Stimulated activated CD4-positive, alpha-beta T cell treated with anti-CD3 and anti-CD28 coated beads, TNF-alpha, amount 100 ng/mL, for 1 hour (primary cell): ENCODE measurements at places on chromosomes 11 and 22.

- DNase-seq: no peak
Measured at GRCh38 chr11:121418625-121419114, 33.4 kb upstream of the SORL1 start.

DNA sequence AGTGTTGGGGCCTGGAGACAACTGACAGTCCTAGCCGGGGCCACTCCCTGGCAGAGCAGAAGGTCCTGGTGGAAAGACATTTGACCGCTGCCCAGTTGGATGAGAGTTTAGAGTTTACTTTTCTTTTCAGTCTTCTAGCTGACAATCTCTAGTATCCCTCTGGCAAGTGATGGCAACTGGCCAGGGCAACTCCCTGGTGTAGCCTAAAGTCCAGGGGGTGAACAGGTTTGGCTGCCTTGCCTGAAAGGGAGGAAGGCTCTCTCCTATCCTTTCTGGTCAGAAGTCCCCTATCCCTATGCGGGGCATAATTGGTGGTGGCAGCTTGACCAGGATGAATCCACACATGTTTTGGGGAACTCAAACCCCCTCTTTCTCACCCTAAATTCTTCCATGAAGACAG lies 16.8 kb upstream of the MSANTD2 start:
- DNase-seq: no peak

DNA sequence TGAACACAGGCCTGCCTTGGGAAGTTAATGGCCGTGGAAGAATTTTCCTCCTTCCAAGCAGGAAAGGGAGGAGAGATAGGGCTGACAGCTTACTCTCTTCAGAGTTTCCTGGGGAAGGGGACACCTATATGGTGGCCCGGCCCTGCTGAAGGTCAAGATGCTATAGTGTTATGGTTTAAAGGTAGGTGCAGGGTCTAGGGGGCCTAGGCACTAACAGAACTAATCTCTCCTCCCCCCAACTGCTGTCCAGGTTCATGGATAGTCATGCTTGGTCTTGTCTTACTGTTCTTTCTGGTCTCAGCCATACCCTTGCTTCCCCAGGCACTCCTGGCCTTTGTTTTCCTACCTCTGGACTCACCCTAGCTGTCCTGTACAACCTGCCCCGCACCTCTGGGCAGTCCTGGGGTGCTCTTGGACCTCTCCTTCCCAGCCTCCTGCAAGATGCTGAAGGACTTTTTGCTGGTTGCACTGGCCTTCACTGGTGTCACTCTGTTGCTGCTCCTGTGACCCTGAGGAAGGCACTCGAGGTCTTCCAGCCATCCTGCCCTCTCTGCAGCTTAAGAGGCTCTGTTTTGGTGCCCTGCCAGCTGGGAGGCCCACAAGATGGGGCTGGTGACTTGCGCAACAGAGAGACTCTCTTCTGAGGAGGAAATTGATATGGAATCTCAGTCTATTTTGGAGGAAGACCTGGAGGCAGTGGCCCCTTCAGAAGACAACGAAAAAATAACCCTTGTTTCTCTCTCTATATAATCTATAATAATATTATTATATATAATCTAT lies 17.9 kb downstream of the SEC14L3 start:
- no peak for DNase-seq

DNA sequence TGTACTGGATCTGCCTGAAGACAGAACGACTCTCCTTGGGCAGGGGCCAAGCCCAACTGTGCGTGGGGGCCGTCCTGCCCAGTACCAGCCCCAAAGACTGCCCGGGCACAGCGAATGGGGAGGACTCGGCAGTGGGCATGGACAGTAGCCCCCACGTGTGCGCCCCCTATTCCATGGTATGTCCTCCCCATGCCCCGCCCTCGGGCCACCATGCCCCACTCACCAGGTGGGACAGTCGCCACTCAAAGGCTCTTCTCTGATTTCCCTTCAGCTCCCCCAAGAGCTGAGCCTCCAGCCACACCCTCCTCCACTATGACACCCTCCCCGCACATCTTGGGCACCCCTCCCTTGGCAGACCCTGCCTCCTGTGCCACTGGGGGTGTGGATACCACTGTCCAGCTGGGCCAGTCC lies 43.5 kb downstream of the GNB1L start:
- no peak for DNase-seq

GRCh38 chr11:64415286-64415685 lies 56.3 kb downstream of the RPS6KA4 start:
- DNase-seq: no peak

GRCh38 chr11:109791337-109791736 lies 301.9 kb upstream of the ZC3H12C start:
- no peak for DNase-seq

- no peak for DNase-seq
Measured at GRCh38 chr11:108224911-108225786, 2.3 kb downstream of the ATM start.

GRCh38 chr11:128628686-128629085 lies 41.3 kb upstream of the ETS1 start:
- DNase-seq: no peak

GRCh38 chr11:128206461-128206860 lies 380.9 kb downstream of the ETS1 start:
- DNase-seq: no peak

- DNase-seq: no peak
Measured at GRCh38 chr11:9851366-9851765, 187.5 kb downstream of the SWAP70 start.

DNA sequence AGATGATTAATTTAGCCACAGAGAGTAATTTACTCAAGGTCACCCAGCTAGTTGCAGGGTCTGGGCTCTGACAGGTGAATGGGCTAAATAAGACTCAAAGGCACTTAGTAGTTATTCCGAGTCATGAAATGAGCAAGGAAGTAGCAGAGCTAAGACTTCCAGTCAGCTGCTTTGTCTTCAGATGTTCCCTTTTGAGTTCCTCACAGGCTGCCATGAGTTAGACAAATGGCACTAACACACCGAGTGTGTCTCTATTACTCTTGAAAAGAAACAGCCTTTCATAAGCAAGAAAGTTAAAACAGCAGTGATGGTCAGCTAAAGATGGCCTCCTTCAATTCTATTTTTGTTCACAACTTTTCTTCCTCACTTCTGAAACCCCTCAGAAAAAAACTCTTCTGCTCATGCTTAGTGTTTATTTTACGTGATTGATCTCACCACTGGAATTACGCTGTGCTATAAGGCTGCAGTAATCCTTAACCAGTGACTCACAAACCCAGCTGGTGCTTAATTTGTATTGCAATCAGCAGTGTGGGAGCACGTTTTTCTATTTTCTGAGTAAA lies 389.1 kb downstream of the AASDHPPT start:
- DNase-seq: no peak

DNA sequence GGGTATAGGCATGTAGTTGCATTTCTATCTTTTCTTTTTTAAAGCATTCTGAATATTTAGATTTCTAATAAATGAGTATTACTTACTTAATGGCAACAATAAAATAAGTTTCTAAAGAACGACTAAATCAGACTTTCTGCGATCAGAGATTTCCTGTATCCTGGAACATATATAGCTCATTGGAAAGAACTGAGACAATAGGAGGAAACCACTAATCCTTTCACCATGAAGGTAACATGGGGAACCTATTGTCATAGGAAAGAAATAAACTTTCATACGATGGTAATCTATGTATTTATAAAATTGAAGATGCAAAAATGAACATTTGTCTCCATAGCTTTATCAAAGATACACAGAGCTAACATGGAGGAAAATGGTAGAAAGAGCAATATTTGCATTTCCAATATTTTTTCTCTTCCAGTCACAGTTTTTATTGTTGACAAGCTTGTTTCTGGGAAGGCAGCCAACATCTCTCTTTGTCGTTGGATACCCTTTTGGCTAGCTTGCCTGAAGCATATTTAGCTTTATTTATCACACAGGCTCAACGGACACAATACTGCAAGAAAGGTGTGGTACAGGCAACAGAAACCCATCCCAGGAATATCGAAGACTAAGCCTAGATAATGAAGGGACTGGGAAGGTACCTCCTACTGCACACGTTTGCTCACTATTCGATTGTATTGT lies 293.3 kb upstream of the MPPED2 start:
- DNase-seq: no peak

GRCh38 chr22:47884200-47884599 lies 1121.8 kb downstream of the TBC1D22A start:
- DNase-seq: no peak

DNA sequence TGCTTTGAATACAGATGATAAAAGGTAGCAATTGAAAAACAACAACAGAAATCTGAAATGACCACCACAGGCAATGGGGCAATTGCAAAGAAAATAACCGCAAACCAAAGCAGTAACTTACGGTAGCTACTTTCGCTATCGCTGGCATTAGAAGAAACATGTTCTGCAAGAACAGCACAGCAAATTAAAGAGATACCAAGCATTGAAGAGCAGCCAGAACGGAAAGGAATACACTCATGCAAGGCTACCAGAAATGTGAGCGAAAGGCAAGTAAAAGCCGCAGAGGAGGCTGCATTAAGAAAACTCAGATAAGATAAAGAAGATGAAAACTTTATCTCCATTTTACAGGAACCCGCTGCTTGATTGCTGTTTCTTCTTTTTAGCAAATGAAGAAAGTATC lies 194.1 kb upstream of the CCDC90B start:
- DNase-seq: no peak

GRCh38 chr11:85766721-85767161 lies 44.2 kb downstream of the SYTL2 start:
- no peak for DNase-seq

GRCh38 chr22:48306785-48307510 lies 1520.7 kb downstream of the BRD1 start:
- no peak for DNase-seq

DNA sequence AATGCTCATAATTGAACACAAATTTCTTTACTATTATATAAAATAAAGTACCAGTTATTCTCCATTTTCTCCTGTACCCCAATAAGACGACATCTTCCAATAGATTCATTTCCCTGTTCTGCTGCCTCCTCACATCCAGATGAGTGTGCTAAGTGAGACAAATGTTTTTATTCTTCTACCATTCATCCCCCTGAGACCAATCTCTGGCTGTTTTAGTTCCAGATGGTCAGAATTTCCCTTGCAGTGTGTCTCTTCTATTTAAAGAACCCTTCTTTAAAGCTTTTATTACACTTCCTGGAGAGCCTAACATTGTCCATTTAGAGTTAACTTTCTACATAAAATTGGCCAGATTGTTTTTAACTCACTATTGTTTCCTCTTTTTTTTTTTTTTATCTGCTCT lies 41.2 kb upstream of the GLYATL1 start:
- DNase-seq: no peak

DNA sequence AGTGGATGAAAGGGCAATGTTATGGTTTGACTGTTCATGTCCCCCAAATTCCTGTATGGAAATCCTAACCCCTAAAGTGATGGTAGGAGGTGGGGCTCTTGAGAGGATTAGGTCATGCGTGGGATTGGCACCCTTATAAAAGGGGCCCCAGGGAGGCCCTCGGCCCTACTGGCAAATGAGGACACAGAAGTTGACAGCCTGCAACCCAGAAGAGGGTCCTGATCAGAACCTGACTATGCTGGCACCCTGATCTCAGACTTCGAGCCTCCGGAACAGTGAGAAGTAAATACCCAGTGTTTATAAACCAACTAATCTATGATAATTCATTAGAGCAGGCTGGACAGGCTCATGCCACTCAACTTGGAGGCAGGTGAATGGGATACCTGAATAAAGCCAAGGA lies 8.7 kb downstream of the IFITM10 start:
- no peak for DNase-seq

- no peak for DNase-seq
Measured at GRCh38 chr11:23406131-23406819, 546.0 kb upstream of the CCDC179 start.

DNA sequence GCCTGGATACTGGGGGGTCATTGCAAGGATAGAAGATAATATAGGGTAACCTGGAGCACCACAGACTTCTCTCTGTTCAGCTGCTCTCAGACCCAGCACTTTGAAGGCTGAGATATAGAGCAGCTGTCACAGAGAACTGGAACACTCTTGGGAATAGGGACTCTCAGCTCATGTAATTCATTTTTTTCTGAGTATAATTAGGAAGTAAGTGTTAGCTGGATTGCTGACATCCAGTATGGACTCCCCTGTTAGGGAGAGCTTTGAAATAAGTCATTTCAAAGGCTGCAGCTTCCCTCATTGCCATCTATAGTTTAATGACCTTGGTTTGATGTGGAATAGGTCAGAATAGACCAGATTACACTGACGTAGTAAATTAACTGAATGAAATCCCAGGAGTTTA lies 120.8 kb upstream of the POU2AF2 start:
- no peak for DNase-seq

GRCh38 chr22:20646906-20647305 lies 127.0 kb upstream of the SERPIND1 start:
- no peak for DNase-seq

- no peak for DNase-seq
Measured at GRCh38 chr11:72684236-72684912, 10.2 kb upstream of the PDE2A start.

- DNase-seq: no peak
Measured at GRCh38 chr22:38353701-38354100, 36.5 kb upstream of the CSNK1E start.

DNA sequence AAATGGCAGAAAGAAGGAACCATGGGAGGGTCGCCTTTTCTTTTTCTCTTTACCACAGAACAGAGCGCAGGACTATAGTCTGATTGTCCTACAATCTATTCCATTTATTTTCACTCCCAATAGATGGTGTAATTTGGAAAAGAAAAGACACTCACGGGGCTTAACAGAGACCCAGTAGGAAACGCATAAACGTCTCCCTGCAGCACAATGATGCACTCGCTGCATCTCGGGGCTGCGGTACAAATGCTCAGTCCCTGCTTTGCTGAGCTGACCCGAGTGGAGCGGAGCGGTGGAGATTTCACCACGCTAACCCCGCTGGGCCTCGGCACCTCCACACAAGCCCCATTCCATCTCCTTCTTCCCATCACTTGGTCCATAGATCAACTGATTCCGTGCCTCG lies 1.5 kb downstream of the FEZ1 start:
- no peak for DNase-seq

DNA sequence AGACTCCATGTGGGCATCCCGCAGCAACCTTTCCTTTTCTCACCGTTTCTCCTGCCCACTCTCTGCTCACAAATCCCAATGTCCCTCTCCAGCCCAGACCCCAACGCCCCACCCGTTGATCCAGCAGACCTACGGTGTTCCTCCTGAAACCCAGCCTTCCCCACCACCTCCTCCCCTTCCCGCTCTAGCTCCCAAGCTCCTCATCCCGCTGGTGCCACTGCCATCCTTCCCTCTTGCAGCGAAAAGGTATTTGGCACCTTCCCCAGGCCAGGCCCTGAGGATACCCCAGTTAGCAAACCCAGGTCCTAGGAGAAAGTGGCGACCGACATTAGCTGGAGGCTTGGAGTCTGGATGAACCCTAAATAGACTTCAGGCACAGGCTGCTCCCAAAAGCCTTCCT lies 84.0 kb upstream of the RTL6 start:
- no peak for DNase-seq

- DNase-seq: no peak
Measured at GRCh38 chr11:84853841-84854497, 773.2 kb downstream of the DLG2 start.

- no peak for DNase-seq
Measured at GRCh38 chr11:77400775-77401449, 73.0 kb downstream of the PAK1 start.

DNA sequence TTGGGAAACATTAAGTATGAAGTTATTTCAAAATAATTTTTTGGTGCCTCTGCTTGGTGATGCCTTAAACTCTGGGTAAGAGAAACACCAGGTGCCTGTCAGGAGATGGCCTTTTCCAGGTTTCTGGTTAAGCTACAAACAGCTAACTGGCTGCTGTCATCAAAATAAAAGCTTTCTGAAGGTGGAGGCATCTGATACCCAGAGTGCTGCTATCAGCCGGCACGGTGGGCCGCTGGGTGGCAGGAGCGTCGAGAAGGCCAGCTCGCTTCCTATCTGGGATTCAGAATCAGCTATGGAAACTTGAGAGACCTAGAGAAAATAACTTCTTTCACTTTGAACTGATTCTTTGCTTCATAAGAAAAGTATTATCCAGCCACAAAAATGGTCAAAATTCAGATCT lies 80.8 kb upstream of the PITPNB start:
- DNase-seq: no peak
